ENCODE measurements at places on chromosomes 11 and 22. TPM values are rescaled to one million over a fixed set of nuclear protein-coding genes. Genes with fewer than 3 reads are reported as not detected.

IL18BP gene
- 4.4 TPM for total RNA-seq

ADM gene
- total RNA-seq = 104 TPM

TNNT3 gene
- total RNA-seq = not detected

RRM1 gene
- 72.0 TPM for total RNA-seq

NLRP14 gene
- not detected for total RNA-seq

ACTN3 gene
- total RNA-seq = not detected
